H1 (cell line): ENCODE measurements at places on chromosomes 4 and X.

- DNase-seq, result no peak
Measured at GRCh38 chrX:47351706-47352105, 18.7 kb upstream of the ZNF157 start.

DNA sequence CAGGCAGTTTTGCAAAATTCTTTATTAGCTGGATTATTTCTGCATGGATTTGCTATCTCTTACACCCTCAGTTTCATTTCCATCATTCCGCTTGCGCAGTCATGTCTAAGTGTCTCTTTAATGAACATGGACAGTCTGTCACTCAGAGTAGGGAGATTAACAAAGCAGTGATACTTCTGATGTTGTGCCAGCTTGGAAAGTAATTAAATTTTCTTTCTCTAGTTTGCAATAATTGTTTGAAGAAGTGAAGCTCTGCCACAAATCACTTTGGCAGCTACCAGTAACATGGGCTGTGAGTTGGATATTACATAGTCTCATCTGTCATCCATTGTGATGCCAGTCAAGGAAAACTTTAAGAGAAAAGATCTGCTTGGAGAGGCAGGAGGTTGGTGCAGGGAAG, 324.8 kb upstream of the NWD2 start:
- no peak for DNase-seq

DNA sequence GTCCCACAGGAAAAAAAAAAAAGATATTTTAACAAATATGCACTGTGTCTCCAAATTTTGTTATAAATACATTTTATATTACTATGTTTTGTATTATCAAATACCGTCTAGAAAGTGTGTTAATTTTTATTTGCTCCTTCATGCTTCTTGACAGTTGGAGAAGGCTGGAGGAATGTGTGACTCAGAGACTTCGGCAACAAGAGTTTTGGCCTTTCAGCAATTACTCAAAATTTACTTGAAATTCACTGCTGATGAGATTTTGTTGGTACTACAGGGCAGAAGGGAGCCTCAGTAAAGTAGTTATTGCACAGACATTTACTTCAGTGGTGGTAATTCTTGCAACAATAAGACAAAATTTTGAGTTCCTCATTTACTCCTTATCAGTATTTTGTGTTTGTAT, 2164.0 kb downstream of the PCDH7 start:
- DNase-seq, result no peak

- DNase-seq, result no peak
Measured at GRCh38 chr4:153497091-153497531, 31.0 kb downstream of the TMEM131L start.

- DNase-seq, result no peak
Measured at GRCh38 chr4:89268679-89269078, 38.9 kb downstream of the GPRIN3 start.

DNA sequence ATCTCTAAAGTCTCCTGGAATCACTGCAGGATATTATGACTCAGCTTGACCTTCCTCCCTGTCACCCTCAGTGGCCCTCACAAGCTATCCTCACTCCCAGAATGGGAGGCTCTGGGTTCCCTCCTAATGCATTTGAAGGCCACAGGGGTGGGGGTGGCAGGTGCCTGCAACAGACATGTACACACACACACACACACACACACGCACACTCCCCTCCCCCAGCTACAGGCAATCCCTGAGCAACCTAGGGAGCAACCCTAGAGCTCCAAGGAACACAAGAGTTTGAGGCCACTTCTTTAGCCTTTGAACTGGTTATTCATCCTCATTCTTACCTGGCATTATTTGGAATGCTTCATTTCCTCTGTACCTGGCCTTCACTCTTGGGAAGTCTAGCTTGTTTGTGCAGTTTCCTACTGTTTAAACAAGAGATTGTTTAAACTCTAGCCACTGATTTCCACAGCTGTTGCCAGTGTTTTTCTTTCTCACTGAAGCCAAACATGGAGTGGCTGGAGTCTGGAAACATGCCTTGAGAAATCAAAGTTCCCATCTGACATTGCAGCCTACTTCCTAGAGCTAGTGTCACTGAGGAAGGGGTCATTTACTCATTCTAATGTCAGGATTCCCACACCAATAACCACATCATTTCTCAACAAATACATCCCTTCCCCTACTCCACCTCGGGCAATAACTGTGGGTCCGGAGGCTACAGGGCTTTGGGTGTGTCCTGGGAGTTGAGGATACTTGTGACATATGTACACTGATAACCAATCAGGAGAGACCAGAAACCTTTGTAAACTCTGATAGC, 37.7 kb downstream of the MAOA start:
- no peak for DNase-seq

- DNase-seq, result no peak
Measured at GRCh38 chrX:35499071-35499862, 298.9 kb upstream of the MAGEB16 start.

GRCh38 chr4:130563185-130563888, 1467.4 kb downstream of the C4orf33 start:
- peak; percentile 57 for DNase-seq

DNA sequence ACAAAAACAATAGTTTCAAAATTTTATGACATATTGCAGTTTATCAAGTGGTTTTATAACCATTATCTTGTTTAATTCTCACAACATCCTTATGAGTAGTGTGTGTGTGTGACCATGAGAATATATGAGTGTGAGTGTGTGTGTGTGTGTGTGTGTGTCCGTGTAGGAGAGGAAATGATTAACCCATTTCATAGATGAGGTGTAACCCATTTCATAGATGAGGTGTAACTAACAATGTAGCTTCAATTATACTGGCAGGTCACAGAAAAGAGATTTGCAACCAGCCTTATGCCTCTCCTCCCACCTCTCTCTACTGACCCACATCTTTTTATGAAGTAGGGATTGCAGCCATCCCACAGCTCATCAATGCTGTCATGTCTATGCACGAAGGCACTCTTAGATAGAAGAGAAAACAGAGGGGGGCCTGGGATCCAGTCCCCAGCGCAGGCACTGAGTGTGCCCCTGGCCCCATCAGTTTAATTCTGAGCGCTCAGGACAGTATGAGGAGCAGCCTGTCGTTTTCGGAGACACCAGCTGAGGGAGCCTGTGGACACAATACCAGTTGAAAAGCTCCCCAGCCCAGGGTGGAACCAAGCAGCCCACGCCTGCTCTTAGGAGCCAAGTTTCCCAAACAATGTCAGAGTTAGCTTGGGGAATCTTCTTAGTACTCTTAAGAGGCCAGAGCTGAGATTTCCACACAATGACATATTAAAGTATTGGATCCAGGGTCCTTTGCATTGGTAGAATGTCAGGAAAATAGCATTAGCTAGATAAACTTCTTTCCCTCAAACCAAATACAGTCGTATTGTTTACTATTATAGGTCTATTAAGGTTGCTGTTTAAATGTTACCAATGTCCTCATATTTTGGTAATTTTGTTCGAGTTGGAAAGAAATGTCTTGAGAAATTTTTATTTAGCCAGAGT, 88.6 kb downstream of the PALLD start:
- DNase-seq, result peak; percentile 53

DNA sequence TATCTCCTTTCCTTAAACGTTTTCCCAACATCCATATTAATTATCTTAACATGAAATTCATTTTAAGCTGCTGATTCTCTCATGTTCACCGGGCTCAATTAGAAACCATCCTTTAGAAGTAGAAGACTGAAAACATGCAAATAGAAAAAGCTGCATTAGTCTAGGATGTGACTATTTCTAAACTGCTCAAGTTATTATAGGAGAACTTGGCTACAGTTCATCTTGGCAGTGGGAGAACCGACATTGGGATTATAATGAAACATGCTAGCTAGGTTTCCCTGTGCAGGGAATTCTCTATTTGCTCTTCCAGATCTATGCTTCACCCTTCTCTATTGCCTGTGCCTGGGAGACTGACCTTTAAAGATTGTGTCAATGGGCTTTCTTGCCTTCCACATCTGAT, 151.0 kb upstream of the PPARGC1A start:
- no peak for DNase-seq
